ENCODE measurements at places on chromosomes 3 and 15. TPM values are rescaled to one million over a fixed set of nuclear protein-coding genes. Genes with fewer than 3 reads are reported as not detected.

The SLC9C1 gene
- 0.75 TPM for total RNA-seq

The PTH1R gene
- 67.8 TPM for total RNA-seq

The SEMA4B gene
- 12.4 TPM for total RNA-seq

The STAC gene
- 5.8 TPM for total RNA-seq

The COLQ gene
- 2.0 TPM for total RNA-seq

The KCNMB3 gene
- 2.2 TPM for total RNA-seq

The COL7A1 gene
- 0.66 TPM for total RNA-seq

The TEX55 gene
- total RNA-seq, result not detected

The CLDN16 gene
- total RNA-seq, result 1.2 TPM

The GNAT1 gene
- total RNA-seq, result not detected

The ARGFX gene
- total RNA-seq, result not detected

The MASP1 gene
- total RNA-seq, result 20.4 TPM

The UBAP1L gene
- 5.7 TPM for total RNA-seq

The PARL gene
- total RNA-seq, result 66.4 TPM

The LEKR1 gene
- total RNA-seq, result 1.3 TPM

The SLC2A2 gene
- total RNA-seq, result not detected
